Stomach (tissue), 19 donors: ENCODE measurements at places on chromosomes 11 and 22. TPM values are rescaled to one million over a fixed set of nuclear protein-coding genes. Genes with fewer than 3 reads are reported as not detected.

DNA sequence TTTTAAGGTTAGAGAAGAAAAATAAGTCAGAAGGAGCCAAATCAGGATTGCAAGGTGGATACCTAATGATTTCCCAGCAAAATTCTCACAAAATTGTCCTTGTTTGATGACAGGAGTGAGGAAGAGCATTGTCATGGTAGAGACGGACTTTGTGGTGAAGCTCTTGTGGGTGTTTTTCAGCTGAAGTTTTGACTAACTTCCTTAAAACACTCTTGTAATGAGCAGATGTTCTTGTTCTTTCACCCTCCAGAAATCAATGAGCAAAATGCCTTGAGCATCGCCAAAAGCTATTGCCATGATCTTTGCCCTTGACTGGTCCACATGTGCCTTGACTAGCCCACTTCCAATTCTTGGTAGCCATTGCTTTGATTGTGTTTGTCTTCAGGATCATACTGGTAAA is 20.0 kb downstream of the CALCB start:
- no peak overlapping the region for H3K4me3 ChIP-seq
- no peak for DNase-seq
- peaks cover 2% of the 10 kb centered on the region for H3K27me3 ChIP-seq
- H3K4me1 ChIP-seq: no peaks in the 10 kb centered on the region
- no peaks in the 10 kb centered on the region for H3K36me3 ChIP-seq

- no peak overlapping the region for H3K27ac ChIP-seq
- H3K27me3 ChIP-seq: no peaks in the 10 kb centered on the region
- H3K36me3 ChIP-seq: no peaks in the 10 kb centered on the region
- DNase-seq: no peak
- H3K4me3 ChIP-seq: no peak overlapping the region
Observed at GRCh38 chr22:27624705-27625104, 176.9 kb downstream of the MN1 start.

DNA sequence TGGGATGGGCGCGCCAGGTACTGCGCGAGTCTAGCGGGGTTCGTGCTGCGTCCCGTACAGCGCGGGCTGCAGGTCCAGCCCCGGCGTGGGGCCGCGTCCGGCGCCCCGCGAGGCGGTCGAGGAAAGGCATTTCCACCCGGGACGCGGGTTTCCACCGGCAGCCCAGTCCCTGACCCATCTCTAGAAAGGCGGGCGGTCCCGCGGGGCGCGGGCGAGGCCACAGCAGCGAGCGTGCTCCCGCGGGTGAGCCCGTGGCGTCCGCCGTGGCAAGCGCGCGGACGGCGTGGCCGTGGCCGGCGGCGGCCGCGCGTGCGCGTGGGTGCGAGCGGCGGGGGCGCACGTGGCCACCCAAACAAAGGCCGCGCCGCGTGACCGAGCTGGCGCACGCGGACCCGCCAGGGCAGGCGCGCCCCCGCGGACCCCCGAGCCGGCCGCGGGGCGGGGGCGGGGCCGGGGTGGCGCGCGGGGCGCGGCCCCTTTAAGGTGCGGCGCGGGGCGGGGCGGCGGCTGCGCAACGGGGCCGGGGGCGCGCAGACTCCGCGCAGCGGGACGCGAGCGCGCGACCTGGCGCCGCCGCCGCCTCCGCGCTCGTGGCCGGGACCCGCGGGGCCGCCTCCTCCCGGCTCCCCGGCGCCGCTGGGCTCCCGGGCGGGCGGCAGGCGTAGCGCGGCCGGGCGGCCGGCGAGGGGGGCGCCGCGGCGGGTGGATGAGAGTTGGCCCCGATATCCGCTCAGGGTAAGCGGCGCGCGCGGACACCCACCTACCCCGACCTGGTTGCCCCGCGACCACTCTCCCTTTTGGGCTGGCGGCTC is 39.3 kb upstream of the CELSR1 start:
- H3K36me3 ChIP-seq: no peaks in the 10 kb centered on the region
- DNase-seq: peak; percentile 83
- peak overlapping the region; percentile 85 for H3K27ac ChIP-seq
- no peaks in the 10 kb centered on the region for H3K27me3 ChIP-seq
- H3K4me3 ChIP-seq: peak overlapping the region; percentile 74
- H3K4me1 ChIP-seq: peaks cover 81% of the 10 kb centered on the region

GRCh38 chr22:29030618-29031226 is 30.9 kb downstream of the C22orf31 start:
- H3K4me1 ChIP-seq: peaks cover 47% of the 10 kb centered on the region
- DNase-seq: peak; percentile 96

- H3K27ac ChIP-seq: no peak overlapping the region
- no peak overlapping the region for H3K4me3 ChIP-seq
- no peaks in the 10 kb centered on the region for H3K36me3 ChIP-seq
- no peaks in the 10 kb centered on the region for H3K27me3 ChIP-seq
Observed at GRCh38 chr11:64582885-64583284, 8.1 kb upstream of the SLC22A12 start.

- no peak for DNase-seq
- H3K4me3 ChIP-seq: no peak overlapping the region
- no peak overlapping the region for H3K27ac ChIP-seq
Observed at GRCh38 chr11:105834461-105834860, 187.6 kb downstream of the MSANTD4 start.

Gene GVQW3
- 2.2 TPM for total RNA-seq

Gene KIAA0930
- 7.1 TPM for total RNA-seq

Gene CECR2
- 1.4 TPM for total RNA-seq

Gene LMO2
- total RNA-seq: 54.7 TPM
